ENCODE measurements at places on chromosomes 6 and 20.

DNA sequence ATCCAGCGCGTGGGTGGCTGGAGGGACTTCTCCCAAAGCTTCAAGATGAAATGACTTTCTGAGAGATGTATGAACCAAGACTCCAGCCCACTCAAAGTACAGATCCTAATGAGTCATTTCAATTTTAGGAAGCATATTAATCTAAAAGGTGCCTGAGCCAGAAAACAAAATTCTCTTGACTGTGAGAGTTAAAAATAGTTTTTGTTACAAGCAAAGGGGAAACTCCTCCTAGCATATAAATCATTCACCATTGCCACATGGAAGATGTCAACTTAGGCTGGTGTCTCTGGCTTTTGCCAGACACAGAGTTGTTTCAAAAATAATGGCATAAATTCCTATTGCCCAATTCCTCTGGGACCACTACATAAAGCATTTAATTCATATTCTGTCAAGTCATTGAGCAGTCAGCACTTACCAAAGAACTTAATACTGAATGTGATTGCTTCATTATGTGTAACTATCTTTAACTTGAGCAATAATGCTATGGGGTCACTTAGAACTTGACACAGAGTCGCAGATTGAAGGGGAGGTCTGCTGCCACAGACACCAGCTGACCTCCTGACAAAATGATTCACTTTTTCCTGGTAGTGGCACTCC is 280.6 kb downstream of the SLC35F1 start:
- DNase-seq, result no peak

- DNase-seq, result no peak
Observed at GRCh38 chr6:140850438-140850837, 1282.3 kb upstream of the GJE1 start.

DNA sequence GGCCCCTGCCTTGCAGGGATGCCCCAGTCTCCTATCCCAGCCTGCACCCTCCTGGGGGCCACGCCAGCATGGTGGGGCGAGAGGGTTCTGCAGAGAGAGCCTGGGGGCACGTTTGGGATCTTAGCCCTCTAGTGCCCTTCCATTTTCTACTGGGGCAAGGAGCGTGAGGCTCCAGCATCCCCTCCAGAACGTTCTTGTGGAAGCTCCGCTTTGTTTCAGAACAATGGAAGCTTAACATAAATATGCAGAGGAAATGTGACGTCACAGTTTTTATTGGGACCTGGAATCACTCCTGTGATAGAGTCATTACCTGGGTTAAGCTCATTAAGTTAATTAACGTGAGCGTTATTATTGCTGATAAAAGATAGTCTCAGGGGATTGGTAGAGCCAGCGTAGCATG is 19.6 kb downstream of the BHLHE23 start:
- no peak for DNase-seq

GRCh38 chr6:129297592-129297991 is 412.4 kb downstream of the ARHGAP18 start:
- DNase-seq, result no peak

GRCh38 chr20:24870057-24870456 is 79.0 kb upstream of the CST7 start:
- DNase-seq, result no peak

GRCh38 chr6:167590193-167590592 is 236.5 kb upstream of the AFDN start:
- no peak for DNase-seq

DNA sequence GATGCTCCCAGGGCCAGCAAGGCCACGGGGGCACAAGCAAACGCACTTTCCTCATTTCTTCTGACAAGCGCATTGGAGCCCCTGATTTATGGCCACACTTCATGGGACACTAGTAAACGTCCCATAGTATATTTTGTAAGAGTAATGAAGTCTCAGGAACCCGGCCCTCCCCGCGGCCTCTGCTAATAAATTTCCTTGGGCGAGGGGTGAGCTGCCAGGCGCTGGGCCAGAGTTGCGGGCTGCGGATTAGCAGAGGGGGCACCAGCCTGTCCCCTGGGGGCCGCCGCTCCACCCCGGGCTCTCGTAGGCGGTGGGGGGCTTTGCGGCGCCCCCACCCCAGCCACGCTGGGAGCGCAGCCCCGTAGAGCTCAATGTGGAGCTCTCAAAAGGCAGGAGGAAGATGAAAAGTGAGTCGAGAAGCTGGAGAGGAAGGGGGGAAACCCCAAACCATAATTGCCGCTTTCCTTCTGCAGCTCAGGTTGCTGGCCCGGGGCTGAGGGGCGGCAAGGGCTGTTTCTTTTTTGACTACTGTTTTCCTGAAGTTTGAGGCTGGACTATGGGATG is 173.6 kb downstream of the CDC5L start:
- DNase-seq, result no peak

- DNase-seq, result no peak
Observed at GRCh38 chr20:32465092-32465900, 107.2 kb downstream of the ASXL1 start.

DNA sequence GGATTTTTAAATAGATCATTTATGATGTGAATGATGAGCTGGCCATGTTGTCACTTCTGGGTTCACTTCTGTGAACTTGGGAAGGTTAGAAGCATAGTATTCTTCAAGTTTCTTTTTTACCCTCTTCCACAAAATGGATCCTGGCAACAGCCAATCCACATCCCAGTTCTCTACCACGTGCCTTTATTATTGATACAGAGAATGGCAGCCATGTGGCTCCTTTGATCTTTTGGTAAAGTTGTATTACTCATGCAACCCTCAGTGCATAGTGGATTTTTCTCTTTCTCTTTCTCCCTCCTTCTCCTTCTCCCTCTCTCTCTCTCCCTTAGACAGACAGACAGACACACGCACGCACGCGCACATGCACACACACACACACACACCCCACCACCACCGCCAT is 50.0 kb downstream of the SYNDIG1 start:
- DNase-seq, result no peak

- DNase-seq, result no peak
Observed at GRCh38 chr6:47490676-47491075, 13.1 kb downstream of the CD2AP start.

- DNase-seq, result peak; percentile 45
Observed at GRCh38 chr20:50110141-50111047, 2.6 kb downstream of the UBE2V1 start.

DNA sequence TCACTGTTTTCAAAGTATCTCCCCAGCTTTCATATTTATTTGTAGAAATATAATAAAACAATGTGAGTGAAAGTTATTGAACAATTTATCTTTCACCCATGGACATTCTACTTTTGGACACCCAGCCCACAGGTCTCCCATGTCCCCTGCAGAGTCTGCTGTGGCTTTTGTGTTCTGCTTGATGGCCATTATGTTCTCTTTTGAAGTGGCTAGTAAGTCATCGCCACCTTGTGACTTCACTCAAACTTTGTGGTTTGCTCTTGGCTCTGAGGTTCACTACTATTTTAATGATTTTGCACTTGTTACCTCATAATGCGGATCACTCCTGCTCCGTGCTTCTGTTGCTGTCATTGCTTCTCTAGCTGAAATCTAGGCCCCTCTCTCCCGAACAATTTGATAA is 10.2 kb upstream of the DEFB113 start:
- DNase-seq, result no peak

DNA sequence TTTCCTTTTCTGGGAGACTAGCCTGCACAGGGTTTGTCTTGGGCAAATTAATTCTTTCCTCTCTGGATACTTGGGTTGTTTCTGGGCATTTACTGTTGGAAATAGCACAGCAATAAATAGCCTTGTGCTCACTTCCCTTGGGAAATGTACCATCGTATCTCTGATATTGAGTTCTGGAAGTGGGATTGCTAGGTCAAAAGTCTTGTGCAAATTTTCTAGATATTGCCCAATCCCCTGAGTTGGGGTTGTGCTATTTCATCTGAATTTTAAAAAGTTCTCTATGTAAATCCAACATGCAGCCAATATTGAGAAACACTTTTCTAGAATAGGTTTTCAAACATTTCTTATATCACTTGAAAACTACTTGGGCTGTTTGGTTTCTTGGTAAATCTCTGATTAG is 64.0 kb upstream of the ELOVL5 start:
- no peak for DNase-seq

- peak; percentile 39 for DNase-seq
Observed at GRCh38 chr6:113595911-113596376, 261.2 kb upstream of the MARCKS start.

- no peak for DNase-seq
Observed at GRCh38 chr6:130046671-130047070, 28.3 kb downstream of the L3MBTL3 start.

DNA sequence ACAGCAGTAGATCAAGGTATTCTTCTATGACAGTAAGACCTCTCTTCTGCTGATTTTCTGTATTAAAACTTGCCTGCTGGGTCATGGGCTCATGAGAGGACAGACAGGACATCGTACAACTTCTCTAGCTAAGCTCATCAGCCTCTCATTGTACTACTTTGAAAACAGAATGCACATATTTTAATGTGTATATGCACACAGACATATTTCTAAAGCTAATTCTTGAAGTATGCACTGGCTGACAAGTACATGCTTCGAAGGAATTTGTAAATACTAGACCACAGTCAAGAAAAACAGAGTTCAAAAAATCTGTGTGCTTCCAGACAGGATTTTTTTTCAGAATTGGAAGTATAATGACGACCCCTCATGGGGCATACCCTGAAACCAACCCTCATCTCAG is 81.7 kb upstream of the CD83 start:
- DNase-seq, result no peak

GRCh38 chr6:152973916-152974315 is 8.9 kb downstream of the FBXO5 start:
- DNase-seq, result no peak

- DNase-seq, result peak; percentile 13
Observed at GRCh38 chr6:11595903-11596302, 58.4 kb downstream of the TMEM170B start.

GRCh38 chr6:90805619-90806155 is 218.8 kb upstream of the MAP3K7 start:
- no peak for DNase-seq

GRCh38 chr6:116954938-116955337 is 77.9 kb downstream of the RFX6 start:
- peak; percentile 79 for DNase-seq

- DNase-seq, result no peak
Observed at GRCh38 chr20:50278684-50279531, 88.3 kb downstream of the CEBPB start.

DNA sequence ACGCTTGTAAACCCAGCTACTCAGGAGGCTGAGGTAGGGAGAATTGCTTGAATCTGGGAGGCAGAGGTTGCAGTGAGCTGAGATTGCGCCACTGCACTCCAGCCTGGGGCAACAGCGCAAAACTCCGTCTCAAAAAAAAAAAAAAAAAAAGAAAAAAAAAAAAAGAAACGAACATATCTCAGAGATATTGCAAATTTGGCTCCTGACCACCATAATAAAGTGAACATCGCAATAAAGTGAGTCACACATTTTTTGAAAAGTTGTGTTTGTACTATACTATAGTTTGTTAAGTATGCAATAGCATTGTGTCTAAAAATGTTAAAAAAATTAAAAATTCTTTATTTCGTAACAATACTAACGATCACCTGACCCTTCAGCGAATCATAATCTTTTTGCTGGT is 13.3 kb downstream of the RSPH9 start:
- no peak for DNase-seq

- no peak for DNase-seq
Observed at GRCh38 chr6:93433592-93433991, 14.2 kb upstream of the EPHA7 start.

GRCh38 chr6:36247693-36248092 is 22.2 kb upstream of the PNPLA1 start:
- no peak for DNase-seq

- DNase-seq, result no peak
Observed at GRCh38 chr6:42915732-42916131, at the start of gene PTCRA. PTCRA (plus strand) TSS chr6:42916053; CDS start chr6:42916070, 17 bp downstream.

- DNase-seq, result peak; percentile 27
Observed at GRCh38 chr6:7153789-7154188, 46.0 kb downstream of the RREB1 start.

- DNase-seq, result no peak
Observed at GRCh38 chr6:31094389-31094881, 17.9 kb downstream of the C6orf15 start.

DNA sequence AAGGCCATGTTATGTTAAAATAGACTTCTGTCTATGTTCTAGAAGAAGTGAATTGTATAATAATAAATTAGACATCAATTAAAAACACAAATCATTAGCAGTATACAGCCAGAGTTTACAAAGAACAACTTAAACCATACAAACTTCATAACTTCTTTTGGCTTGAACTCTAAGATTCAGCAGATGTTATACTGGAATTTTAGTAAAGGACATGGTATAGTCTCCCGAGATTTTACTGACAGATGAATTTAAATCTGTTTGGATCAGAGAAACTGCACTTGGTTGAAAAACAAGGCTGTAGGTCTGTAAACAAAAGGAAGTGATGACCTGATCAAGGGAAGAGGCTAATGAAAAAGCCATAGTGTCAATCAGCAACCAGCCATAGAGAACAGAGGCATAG is 132.6 kb upstream of the TBX18 start:
- DNase-seq, result no peak

DNA sequence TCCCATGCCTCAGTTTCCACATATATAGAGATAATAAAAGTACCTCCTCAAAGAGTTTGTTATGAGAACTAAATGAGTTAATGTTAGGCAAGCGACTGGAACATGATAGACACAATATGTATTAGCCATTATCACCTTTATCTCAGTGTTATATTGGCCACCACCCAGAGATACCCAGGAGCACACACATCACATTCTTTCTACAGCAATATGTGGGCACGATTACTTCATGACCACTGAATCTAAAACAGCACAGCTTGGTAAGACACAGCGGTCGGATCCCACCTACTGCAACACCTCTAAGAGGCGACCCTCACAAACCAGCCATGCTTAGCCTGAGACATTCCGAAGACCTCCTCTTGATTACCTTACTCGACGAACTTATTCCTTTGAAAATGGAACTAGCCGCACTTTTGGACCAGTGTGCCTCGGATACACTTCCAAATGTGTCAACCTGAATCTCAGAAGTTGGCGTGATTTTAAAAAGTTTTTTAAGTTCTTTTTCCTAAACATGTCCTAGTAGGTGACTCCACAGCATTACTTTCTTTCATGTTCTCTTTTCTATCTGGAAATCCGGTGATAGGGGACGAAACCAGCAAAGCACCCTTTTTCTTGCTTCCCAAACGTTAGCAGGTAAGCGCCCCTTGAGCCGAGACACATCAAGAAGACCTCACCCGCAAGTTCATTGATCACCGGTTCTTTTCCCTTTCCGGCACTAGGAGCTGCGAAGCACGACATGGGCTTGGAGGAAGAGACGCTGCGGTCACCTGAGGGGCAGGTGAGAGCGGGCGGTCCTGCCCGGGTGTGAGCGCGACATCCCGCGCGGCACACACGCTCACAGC is 923 bp downstream of the GMDS start:
- DNase-seq, result peak; percentile 77

DNA sequence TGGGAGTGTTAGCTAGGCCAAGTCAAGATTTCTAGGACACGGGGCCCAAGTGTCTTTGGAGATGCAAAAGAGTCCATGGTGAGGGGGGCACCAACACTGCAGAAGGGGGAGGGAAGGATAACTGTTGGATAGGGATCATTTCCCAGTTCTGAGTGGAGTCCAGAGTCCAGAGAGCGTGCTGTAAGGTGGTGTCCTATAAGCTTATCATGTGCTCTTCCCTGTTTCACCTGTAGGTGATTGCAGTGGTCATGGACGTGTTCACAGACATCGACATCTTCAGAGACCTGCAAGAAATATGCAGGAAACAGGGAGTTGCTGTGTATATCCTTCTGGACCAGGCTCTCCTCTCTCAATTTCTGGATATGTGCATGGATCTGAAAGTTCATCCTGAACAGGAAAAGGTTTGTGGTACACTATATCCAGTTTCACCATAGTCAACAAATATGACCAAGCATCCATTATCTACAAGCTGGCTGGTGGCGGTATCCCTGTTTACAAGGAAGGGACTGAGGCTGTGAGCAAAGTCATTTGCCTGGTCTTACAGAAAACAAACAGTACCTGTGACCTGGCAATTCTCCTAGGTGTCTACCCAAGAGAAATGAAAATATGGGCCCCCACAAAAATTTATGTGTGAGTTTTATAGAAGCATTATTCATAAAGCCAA is 15.6 kb downstream of the FAM83D start:
- DNase-seq, result peak; percentile 21

Measured in DMS53 (cell line).